ENCODE measurements at places on chromosomes 12 and 14.

GRCh38 chr14:76421662-76422061 lies 45.7 kb downstream of the ESRRB start:
- no peak for DNase-seq

- DNase-seq: no peak
Measured at GRCh38 chr14:68574461-68574860, 218.4 kb downstream of the ZFP36L1 start.

DNA sequence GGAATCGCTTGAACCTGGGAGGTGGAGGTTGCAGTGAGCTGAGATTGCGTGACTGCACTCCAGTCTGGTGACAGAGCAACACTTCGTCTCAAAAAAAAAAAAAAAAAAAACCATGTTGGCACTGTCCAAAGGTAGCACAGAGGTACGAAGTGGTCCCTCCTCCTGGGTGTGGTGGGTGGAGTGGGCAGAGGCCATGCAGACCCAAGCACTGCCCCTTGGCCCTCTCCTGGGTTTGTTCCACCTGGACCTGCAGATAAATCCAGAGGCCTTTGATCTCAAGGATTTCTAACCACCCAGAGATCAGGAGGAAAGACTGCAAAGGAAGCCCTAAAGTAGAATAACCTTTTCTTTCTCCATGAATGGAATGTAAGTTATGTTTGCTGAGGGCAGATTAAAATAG lies 8.7 kb upstream of the GALNT6 start:
- no peak for DNase-seq

DNA sequence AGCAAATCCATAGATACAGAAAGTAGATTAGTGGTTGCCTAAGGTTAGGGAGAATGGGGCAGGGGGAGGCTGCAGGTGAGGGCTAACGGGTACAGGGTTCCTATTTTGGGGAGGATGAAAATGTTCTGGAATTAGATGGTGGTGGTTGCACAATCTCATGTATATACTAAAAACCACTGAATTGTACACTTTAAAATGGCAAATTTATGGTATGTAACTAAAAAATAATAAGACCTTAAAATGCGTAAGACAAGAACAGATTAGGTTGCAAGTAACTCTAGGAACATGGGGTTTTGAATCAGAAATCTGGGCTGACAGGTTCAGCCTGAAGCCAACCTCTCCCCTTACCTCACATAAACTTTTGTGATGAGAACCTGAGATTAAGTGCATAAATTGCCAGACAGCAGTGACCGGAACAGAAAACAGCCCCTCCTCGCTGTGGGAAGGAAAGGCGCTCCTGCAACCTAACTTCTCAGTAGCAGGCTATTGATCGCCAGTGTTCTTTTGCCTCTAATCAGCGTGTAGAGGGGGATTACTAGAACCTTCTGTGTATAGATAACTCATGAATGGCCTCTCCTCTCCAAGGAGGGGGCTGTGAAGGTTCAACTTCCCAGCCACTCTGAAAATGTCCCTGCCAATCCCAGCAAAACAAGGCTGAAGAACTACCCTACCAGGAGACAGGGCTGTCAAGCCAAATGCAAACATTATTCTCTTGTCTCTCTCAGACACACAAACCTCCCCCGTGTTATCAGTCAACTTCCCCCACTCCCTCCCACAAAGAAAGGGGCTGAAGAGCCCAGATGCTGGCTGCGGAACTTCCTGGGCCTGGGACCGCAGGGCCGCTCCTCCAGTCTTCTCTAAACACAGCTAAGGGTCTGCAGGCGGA lies 1.9 kb downstream of the SSH1 start:
- DNase-seq: no peak

DNA sequence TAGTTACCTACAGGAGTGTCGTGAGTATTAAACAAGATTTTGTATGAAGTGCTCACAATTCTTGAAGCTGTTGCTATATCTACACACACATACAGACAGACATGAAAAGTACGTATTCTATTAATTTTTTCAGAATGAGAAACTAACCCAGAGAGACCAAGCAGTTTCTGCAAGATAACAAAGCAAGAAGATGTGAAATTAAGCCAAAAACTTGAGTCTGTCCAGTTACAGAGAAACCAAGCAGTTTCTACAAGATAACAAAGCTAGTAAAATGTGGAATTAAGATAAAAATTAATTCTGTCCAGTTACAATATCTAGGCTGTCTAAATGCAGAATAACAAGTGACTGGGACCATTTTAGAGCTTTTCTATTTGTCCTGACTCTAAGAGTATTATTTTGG lies 132.4 kb downstream of the ALG10B start:
- no peak for DNase-seq

Data from CD4-positive, alpha-beta T cell (primary cell).